ENCODE measurements at places on chromosomes 11 and 22. TPM values are rescaled to one million over a fixed set of nuclear protein-coding genes. Genes with fewer than 3 reads are reported as not detected.

SLC43A3 gene
- 117 TPM for total RNA-seq

DNA sequence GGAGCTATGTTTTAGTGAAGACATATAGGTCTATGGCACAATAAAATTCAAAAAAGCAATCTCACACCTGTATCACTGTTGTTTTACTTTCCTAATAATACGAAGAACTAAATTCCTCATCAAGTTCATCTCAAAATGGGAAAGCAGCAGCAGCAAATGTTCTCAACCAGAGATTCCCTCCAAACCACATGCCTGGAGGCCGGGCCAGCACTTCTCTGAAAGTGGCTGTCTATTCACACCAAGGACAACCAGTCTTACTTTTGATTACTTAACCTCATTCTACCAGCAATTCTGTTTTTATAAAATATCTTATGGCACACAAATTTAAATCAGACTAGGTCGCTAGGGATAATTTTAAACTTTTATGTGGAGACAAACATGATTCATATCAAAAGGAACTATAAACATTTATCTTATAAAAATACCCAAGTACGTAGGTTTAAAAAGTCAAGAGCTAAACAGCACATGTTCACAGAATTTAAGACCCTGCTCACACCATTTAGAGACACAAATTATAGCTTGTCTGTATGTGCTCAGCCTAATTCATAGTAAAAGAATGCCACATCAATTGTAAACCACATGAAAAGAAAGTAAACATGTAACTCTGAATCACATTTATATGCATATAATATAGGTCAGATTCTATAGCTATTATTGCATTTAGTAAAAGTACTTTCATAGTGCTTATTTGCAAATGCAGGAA lies 46.1 kb downstream of the RRAS2 start:
- H3K27ac ChIP-seq = no peak overlapping the region
- H3K4me3 ChIP-seq = no peak overlapping the region
- peaks cover 25% of the 10 kb centered on the region for H3K4me1 ChIP-seq
- H3K36me3 ChIP-seq = no peaks in the 10 kb centered on the region
- DNase-seq = no peak

OR52H1 gene
- total RNA-seq = 0.90 TPM

CCDC157 gene
- 2.7 TPM for total RNA-seq

GRCh38 chr11:69554849-69555248 lies 73.4 kb downstream of the LINC01488 start:
- no peaks in the 10 kb centered on the region for H3K4me1 ChIP-seq
- no peaks in the 10 kb centered on the region for H3K27me3 ChIP-seq
- peak; percentile 17 for DNase-seq

DNA sequence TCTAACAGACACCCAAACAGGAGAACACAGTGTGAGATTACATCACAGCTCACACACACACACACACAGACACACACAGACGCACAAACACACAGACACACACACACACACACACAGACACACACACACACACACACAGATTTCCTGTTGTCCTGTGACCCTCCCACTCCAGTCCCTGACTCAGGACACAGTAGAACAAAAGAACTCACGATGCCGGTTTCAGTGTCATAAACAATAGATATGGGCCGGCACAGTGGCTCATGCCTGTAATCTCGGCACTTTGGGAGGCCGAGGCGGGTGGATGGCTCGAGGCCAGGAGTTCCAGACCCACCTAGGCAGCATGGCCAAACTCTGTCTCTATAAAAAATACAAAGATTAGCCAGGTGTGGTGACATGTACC lies 13.8 kb upstream of the KAT5 start:
- no peaks in the 10 kb centered on the region for H3K36me3 ChIP-seq
- H3K27ac ChIP-seq = no peak overlapping the region
- no peaks in the 10 kb centered on the region for H3K27me3 ChIP-seq
- peaks cover 3% of the 10 kb centered on the region for H3K4me1 ChIP-seq
- DNase-seq = no peak

- H3K36me3 ChIP-seq = no peaks in the 10 kb centered on the region
- H3K4me3 ChIP-seq = peak overlapping the region; percentile 81
- peak overlapping the region; percentile 86 for H3K27ac ChIP-seq
- H3K4me1 ChIP-seq = peaks cover 66% of the 10 kb centered on the region
- DNase-seq = peak; percentile 82
- H3K27me3 ChIP-seq = no peaks in the 10 kb centered on the region
Measured at GRCh38 chr22:24156141-24156912, 25.0 kb upstream of the SUSD2 start.

GRCh38 chr11:128581561-128582272 lies 5.6 kb downstream of the ETS1 start:
- no peak for DNase-seq
- no peak overlapping the region for H3K27ac ChIP-seq
- no peak overlapping the region for H3K4me3 ChIP-seq
- H3K36me3 ChIP-seq = no peaks in the 10 kb centered on the region

GRCh38 chr11:79182794-79183193 lies 258.0 kb downstream of the TENM4 start:
- peaks cover 3% of the 10 kb centered on the region for H3K27me3 ChIP-seq
- no peak for DNase-seq
- no peaks in the 10 kb centered on the region for H3K4me1 ChIP-seq
- no peak overlapping the region for H3K27ac ChIP-seq
- no peak overlapping the region for H3K4me3 ChIP-seq
- H3K36me3 ChIP-seq = no peaks in the 10 kb centered on the region

DNA sequence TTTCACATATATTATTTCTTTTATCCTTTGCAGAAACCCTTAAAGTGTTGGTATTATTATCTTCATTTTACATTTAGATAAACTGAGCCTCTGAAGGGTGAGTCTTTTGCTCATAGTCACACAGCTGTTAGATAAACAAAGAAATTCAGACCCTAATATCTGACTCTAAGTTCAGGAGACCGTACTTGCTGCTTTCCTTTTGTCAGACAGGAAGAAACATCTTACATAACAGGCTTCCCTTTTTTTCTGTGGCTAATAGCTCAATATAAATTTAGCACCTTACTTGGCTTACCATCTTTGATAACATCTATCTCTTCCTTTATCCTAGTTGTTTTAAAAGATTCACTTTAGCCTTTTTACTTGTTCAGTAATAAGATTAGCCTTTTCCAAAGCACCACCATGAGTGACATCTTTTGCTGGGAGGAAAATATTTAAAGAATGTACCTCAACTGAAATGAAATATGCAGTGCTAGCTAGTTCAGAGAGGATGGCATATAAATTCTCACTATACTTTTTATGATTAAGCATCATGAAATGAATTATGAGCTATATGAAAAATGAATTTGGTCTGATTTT lies 128.6 kb downstream of the WNT11 start:
- no peaks in the 10 kb centered on the region for H3K27me3 ChIP-seq
- H3K4me1 ChIP-seq = peaks cover 30% of the 10 kb centered on the region
- no peak overlapping the region for H3K27ac ChIP-seq
- no peak for DNase-seq
- H3K36me3 ChIP-seq = no peaks in the 10 kb centered on the region
